ENCODE measurements at places on chromosomes 11 and 22.

DNA sequence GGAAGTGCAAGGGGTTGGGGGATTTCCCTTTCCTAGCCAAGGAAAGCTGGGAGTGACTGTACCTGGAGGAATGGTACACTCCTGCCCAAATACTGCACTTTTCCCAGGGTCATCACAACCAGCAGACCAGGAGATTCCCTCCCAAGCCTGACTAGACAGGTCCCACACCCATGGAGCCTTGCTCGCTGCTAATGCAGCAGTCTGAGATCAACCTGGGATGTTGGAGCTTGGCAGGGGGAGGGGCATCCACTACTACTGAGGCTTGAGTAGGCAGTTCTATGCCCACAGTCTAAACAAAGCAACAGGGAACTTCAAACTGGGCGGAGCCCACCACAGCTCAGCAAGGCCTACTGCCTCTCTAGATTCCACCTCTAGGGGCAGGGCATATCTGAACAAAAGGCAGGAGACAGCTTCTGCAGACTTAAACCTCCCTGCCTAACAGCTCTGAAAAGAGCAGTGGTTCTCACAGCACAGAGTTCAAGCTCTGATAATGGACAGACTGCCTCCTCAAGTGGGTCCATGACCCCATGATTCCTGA lies 58.5 kb downstream of the SLC22A9 start:
- DNase-seq, result no peak

DNA sequence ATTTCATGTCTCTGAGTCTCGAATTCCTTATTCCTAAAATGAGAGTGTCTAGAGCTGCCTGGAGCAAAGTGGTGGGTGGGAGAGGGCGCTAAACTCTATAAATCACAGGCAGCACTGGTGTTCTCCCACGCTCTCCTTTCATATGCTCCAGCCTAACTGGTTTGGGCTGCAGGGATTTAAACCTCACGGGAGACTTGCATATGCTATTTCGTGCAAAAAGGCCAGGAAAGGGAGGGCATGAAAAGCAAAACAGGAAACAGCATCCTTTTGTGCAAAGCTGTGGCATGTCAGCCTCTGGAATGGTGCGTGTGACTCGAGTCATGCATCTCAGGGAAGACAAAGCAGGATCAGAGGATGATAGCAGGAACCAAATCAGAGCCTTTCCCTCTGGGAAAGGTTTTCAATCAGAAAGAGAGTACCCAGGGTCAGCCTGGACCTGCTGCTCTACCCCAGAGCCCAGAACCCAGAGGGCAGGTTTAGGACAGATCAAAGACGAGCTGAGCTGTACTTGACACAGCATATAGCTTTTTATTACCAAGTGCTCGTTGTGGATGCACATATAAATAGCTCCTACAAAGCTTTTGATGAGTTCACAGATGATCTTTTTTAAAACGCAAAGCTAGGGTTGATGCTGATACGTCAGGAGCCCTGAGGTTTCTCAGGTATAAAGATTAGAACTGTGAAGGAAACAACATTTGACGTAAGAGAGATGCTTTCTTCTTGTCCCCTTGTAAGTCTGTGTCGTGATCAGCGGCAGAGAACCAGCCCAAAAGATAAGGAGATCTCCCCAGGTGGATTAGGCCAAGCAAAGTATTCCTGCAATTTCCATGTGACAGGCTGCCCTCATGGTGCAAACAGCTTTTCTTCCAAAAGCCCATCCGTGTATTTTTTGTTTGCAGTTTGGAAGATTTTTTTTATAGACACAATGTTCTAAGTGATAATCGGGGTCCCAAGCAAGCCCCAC lies 46.2 kb upstream of the YWHAH start:
- DNase-seq, result no peak

GRCh38 chr11:1308743-1309497 lies 512 bp downstream of the TOLLIP start:
- no peak for DNase-seq

DNA sequence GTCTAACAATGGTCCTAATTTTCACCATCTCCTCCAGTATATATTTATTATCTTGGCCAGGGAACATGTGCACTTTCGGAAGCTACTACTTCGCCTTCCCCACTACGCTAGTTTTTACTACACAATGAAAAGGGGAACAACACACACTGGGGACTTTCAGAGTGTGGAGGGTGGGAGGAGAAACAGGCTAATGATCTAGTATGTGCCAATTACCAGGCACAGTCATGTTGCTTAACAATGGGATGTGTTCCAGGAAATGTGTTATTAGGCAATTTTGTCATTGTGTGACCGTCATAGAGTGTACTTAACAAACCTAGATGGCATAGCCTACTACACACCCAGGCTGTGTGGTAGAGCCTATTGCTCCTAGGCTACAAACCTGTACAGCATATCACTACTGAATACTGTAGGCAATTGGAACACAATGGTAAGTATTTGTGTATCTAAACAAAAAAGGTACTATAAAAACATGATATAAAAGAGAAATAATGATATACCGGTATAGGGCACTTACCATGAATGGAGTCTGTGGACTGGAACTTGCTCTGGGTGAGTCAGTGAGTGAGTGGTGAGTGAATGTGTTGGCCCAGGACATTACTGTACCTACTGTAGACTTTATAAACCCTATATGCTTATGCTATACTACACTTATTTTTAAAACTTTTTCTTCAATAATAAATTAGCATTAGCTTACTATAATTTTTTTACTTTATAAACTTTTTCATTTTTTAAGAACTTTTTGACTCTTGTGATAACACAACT lies 20.1 kb upstream of the CUL5 start:
- DNase-seq, result no peak

GRCh38 chr22:42269432-42270175 lies 849 bp downstream of the TCF20 start:
- DNase-seq, result peak; percentile 51

GRCh38 chr11:116833816-116834534 lies 3.4 kb downstream of the APOA1 start:
- DNase-seq, result no peak

GRCh38 chr11:112388496-112388895 lies 127.8 kb upstream of the PLET1 start:
- DNase-seq, result no peak

DNA sequence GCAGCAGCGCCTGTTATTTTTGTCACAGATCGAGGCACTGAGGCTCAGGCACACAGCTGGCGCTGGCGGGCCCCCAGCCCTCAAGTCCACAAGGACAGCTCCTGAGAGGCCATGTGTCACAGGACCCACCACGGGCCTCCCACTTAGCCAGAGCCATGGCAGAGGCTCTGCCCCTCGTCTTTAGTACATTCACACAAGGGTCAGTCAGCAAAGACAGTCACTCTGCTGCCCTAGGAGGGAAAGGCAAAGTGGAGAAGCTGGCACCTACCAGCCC lies 29.1 kb downstream of the GNAZ start:
- DNase-seq, result no peak

DNA sequence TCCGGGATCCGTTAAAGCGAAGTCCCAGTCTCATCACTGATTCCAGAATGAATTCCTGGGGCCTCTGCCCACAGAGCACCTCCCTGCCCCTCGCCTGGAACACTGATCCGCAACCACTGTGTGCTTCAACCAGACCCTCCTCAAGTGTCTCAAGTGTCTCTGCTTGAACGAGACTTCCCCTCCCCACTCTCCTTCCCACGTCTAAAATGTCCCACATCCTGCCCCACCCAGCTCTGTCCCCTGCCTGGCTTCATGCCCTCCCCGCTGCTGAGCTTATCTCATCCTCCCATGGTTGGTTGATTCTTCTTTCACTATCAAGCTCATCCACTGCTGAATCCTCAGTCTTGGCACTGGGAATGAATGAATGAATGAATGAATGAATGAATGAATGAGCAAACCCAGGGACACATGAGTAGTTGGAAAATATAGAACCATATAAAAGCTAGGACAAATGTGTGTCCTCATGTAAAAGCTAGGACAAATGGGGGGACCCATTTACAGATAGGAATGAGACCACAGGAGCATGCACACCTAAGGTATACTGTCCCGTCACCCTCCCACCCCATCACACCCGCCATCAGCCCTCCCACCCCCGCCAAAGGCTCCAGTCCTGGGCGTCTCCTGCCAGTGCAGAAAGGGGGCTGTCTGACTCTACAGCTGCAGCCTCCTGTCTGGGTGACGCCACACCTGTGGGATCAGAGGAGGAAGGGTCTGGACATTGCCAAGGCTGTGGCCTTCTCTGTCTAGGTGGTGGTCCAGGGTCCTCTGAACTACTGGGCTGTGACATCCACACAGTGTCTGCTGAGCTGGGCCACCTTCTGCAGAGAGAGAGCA lies 71.4 kb upstream of the LINC01488 start:
- DNase-seq, result no peak

DNA sequence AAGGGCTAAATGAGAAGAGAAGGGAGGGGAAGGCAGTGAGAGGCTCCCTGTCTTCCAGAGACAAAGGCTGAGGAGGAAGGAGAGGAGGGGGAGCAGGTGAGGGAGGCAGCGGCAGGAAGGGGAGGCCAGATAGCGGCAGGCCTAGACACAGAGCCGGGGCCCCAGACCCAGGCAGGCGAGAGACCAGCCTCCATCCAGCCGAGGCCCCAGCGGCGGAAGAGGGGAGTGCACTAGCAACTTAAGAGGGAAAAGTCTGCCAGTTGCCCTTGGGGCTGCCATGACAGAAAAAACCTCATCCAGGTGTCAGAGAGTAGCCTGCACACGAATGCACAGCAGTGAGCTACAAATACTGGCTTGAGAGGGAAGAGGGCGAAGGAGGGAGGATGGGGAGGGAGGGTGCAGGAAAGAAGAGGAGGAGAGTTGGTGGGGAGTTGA lies 46.7 kb downstream of the IGLL1 start:
- peak; percentile 38 for DNase-seq

GRCh38 chr11:115699733-115700132 lies 195.5 kb upstream of the CADM1 start:
- DNase-seq, result no peak

- DNase-seq, result no peak
Observed at GRCh38 chr11:123239191-123240150, 44.4 kb upstream of the CLMP start.

GRCh38 chr22:48450188-48450825 lies 1377.4 kb downstream of the BRD1 start:
- no peak for DNase-seq

DNA sequence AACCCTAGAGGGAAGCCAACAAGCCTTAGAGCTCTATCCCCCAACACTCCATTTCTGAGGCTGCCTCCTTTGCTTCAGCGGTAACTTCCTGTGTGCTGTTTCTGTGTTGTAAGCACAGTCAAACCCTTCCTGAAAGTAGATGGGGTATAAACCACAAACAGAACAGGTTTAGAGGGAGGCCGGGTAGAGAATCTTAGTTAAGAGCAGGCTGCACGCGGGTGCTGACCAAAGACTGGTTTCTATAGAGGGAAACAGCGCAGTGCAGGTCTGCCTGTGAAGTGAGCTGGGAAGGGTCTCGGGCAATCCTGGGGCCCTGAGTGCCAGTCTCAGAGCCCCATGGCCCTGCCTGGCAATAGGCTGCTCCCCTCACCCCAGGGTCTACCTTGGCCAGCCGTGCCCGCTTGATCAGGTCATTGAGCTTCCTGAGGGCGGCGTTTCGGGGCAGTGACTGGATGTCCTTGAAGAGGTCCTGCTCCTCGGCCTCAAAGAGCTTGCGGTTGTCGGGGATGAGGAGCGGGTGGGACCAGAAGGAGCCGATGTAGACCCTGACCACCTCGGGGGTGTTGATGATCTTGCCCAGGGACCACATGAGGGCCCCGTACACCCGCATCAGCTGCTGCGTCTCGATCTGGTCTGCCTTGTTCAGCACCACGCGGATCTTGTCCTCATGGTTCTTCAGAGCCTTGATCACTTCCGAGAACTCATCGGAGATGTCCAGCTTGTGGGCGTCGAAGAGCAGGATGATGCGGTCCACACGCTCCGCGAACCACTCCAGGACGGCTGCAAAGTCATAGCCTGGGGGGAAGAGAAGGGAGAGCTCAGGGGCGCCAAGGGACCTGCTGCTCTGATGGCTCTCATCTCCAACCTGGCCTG lies 15.3 kb upstream of the CDC42BPG start:
- no peak for DNase-seq

GRCh38 chr11:47062736-47063135 lies 113.9 kb downstream of the ARFGAP2 start:
- no peak for DNase-seq

GRCh38 chr11:47916361-47916841 lies 64.0 kb upstream of the PTPRJ start:
- no peak for DNase-seq

DNA sequence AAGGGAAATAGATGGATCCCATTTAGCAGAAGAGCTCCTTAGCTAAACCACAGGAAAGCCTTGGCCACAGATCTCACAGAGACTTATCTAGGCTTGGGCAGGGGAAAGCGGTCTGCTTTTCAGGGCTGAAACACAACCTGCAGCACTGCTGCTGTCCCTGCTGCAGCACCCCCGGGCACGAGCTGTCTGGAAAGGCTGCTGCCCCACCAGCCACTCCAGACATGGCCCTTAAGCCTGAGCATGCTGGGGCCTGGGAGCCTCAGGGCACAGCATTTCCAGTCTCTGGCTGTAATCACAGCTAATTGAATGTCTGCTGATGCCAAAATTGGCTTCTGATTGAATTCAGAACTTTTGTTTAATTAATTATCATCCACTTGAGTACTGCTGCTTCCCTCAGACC lies 115.0 kb downstream of the TMPRSS5 start:
- no peak for DNase-seq

- no peak for DNase-seq
Observed at GRCh38 chr11:67644042-67644441, 4.5 kb upstream of the TBX10 start.

DNA sequence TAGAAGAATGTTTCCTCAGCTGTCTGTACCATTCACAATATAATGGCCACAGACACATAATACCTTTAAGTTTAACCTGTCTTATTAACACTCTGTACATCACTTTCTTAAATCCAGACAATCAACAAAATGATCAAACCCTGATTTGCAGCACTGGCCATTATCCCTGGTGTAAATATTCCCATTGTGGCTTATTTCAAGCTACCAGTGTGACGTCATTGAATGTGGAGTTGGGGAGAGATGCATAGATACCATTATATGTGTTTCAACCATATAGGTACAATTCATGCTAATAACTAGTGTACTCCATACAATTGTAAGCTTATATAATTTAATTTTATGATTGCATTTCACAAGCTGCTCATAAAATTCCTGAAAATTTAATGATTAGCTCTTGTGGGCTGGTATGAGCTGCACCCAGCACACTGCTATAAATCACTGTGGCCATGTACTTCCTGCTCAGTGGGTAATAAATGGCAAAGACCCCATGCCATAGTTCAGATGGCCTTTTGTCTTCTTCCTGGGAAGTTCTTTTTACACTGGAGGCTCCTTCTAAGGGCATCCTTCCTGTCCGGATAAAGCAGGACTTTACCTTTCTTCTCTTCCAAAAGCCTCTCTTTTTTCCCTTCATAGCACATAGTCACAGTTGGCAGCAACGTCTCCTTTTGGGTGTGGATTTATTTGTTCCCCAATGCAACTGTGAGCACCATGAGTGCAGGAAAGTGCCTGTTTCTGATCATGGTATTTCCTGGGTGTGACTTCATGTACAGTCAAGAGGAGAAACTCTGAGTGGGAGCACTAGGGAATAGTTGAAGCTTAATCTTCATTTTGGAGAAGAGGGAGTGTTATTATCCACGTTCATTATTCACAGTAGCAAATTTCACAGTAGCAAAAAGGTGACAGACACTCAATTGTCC lies 87.8 kb downstream of the MIAT start:
- DNase-seq, result no peak
